NCI-H1436 treated with DMSO at 0.1 percent for 48 hours (cell line): ENCODE measurements at places on chromosomes 13 and 19.

DNA sequence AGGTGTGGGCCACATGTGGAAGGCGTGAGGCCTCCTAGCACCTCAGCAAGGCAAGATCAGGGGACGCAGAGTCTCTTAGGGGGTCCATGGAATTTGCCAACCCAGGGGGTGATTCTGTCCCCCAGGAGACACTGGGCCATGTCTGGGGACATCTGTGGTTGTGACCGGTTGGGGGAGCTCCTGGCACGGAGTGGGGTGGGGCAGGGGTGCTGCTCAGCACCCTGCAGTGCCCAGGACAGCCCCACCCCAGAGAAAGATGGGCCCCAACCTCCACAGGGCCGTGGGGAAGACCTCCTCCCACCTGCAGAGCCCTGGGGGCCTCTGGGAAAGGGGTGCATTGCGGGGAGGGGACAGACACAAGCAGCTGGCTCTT lies 4.0 kb downstream of the MKNK2 start:
- no peak for DNase-seq

DNA sequence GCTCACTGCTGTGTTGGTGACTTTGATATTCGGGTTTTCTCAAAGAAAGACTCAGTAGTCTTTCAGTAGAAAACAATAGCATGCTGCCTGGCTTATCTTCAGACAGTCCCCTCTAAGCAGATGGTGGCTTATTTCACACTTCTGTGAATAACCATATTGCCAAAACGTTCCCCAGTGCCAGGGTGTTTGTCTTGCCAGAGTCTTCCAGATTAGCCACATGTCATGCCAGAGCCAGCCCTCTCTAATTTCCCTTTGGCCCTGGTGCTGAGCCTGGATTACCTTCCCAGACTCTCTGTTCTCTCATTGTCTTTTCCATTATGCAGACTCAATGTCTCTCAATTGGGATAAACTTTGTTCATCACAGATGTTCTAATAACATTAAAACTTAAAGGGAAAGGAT lies 488.0 kb upstream of the ATXN8OS start:
- no peak for DNase-seq

DNA sequence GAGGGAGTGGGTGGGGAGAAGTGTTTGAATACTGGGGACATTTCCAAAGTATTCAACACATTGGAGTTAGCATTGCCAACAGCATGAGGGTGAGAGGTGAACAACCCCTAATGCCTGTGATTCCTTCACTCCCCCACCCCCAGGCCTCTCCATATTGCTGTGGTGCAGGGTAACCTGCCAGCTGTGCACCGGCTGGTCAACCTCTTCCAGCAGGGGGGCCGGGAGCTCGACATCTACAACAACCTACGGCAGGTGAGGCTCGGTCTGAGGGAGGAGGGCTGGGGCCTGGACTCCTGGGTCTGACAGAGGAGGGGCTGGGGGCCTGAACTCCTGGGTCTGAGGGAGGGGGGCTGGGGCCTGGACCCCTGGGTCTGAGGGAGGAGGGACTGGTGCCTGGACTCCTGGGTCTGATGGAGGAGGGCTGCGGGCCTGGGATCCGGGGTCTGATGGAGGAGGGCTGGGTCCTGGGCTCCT lies 7.6 kb downstream of the BCL3 start:
- DNase-seq: no peak

DNA sequence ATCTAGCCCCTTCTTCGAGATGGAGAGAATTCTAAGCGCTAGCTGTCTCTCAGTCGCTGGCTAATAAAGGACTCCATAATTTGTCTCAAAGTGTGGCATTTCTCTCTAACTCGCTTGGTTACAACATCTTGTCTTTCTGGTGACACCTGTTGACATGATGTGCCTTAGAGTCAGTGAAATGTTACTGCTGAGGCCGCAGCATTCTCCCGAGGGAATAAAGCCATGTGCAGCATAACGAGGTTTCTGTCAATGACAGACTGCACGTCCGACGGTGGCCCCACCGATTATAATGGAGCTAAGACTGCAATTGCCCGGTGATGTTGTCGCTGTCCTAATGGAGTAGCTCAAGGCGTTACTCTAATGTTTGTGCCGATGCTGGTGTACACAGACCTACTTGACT lies 20.3 kb upstream of the GPR32 start:
- no peak for DNase-seq

GRCh38 chr13:91245288-91245687 lies 102.2 kb upstream of the MIR17HG start:
- DNase-seq: no peak

DNA sequence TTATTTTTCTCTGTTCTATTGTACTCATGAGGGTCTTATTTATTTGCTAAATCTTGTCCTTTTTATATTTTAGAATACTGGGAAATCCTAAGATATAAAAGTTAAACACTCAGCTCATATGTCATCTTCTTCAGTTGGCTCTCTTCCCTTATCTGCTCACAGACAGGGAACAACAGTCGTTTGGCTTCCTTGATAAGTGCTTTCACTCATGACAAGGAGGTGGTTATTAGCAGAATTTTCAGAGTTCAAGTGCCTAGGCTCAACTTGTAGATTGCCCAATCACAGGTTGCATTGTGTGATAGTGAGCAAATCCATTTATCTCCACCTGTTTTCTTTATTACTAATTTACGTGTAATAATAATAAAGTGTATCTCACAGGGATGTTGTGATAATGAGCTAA lies 620.3 kb upstream of the PCDH20 start:
- peak; percentile 92 for DNase-seq

DNA sequence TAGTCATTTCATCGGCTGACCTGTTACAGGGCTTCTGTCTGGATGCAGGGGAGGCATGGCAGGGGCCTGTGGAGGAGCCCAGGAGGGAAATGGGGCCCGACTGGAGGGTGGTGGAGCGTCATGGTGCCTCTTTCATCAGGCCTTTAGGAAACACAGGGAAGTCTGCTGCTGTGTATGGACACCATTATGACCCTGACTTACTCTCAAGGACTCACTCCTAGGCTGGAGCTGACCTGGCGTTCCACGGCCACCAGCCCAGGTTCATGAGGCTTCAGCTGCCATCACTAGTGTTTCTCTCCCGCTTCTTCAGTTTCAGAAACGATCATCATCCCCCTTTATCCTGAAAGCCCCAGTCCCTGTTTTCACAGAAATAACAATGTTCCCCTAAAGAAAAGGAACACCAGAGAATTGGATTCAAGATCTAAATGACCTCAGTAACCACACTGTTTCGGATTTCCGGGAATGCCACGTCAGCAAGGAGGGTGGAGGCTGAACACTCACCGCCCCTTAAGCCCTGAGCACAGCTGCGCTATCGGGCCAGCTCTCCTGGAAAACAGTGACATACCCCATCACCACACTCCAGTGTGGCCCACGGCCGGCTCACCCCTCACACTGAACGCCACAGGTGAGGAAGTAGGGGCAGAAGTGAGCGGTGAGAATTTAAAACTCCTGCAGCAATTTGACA lies 67.6 kb downstream of the SOX1 start:
- DNase-seq: no peak

- no peak for DNase-seq
Measured at GRCh38 chr13:90640976-90641375, 706.5 kb upstream of the MIR17HG start.

DNA sequence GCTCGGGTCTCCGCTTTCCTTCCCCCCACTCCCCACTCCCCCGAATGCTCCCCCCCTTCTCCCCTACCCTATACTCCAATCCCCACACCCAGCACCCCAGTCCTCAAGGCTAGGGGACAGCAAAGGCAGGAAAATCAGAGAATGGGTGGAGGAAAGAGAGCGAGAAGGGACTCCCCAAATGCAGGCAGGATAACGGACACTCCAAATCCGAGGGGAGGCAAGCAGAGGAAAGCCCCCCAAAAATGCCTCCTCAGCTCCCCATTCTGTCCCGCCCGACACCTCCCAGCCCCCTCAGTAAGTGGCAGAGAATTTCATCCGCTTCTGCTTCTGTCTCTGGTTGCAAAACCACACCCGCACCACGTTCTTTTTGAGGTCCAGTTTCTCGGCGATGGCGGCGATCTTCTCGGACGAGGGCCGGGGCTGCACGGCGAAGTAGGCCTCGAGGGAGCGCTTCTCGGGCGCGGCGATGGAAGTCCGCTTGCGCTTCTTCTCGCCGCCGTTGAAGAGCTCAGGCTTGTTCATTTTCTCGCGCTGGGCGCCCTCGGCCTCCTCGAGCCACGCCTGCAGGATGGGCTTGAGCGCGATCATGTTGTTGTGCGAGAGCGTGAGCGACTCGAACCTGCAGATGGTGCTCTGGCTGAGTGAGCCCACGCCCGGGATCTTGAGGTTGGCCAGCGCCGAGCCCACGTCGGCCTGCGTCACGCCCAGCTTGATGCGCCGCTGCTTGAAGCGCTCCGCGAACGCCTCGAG lies 2.1 kb downstream of the POU4F1 start:
- no peak for DNase-seq

DNA sequence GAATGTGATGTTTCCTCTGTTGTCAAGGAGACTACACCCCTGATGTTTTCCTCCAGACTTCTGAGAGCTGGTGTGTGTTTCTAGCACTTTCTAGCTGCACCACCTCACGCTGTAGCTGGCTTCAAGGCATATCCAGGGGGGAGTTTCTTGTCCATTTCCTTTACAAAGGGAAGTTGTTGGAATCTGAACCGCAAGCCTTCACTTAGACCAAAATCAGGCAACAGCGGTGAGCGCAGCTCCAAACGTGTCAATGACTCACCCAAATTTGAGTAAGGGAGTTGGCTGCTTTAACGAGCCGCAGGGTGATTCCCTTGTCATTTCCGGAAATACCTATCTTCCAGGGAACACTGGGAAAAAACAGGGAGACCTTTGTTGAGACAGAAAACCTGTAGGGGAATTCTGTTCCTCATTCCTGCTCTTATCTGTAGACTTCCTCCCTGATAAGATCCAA lies 2.5 kb downstream of the LDLR start:
- no peak for DNase-seq

GRCh38 chr19:4327252-4327876 lies 11.3 kb downstream of the STAP2 start:
- no peak for DNase-seq

GRCh38 chr19:9008667-9009066 lies 1.5 kb downstream of the MUC16 start:
- DNase-seq: no peak

- DNase-seq: no peak
Measured at GRCh38 chr13:45899406-45899805, 47.9 kb upstream of the SIAH3 start.

DNA sequence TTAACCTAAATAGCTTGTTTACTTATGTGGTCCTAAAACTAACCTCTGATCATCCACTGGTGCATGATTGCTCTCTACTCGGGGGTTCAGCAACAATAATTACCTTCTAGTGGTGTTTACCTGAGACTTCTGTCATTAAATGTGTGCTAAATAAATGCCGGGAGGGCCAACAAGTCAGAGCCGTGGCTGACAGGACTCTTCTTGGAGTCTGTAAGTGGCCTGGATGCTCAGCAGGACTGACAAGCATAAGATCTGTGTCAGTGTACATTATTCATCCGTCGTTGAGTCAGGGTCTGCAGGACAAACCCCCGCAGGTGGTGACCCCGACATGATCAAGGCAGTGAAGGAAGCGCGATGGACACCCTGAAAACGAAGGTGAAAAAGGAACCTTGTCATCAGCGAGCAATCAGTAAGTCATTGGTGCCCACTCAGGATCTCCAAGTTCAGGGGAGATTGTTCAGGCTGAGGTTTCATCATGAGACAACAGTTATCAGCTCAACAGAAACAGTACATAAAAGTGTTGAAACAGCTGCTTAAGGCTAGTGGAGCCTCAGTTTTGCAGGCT lies 1466.9 kb downstream of the UQCRFS1 start:
- DNase-seq: no peak

DNA sequence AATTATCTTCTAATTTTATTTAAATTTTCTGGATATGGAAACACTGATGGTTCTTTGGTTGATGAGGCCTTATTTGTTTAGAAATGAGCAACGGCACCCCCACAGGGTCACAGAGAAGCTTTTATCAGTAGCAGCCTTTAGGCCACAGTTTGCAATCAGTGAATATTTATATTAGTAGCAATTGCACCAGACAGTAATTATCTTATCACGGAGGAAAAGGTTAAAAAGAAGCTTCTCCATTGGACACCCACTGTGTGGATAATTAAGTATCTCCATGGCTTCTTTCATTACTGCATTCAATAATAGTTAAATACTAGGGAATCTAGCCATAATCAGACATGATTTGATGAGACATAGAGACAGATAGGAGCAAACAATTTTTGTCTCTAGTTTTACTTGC lies 2099.2 kb upstream of the PCDH20 start:
- DNase-seq: no peak

GRCh38 chr13:34207334-34207733 lies 389.4 kb downstream of the RFC3 start:
- no peak for DNase-seq

DNA sequence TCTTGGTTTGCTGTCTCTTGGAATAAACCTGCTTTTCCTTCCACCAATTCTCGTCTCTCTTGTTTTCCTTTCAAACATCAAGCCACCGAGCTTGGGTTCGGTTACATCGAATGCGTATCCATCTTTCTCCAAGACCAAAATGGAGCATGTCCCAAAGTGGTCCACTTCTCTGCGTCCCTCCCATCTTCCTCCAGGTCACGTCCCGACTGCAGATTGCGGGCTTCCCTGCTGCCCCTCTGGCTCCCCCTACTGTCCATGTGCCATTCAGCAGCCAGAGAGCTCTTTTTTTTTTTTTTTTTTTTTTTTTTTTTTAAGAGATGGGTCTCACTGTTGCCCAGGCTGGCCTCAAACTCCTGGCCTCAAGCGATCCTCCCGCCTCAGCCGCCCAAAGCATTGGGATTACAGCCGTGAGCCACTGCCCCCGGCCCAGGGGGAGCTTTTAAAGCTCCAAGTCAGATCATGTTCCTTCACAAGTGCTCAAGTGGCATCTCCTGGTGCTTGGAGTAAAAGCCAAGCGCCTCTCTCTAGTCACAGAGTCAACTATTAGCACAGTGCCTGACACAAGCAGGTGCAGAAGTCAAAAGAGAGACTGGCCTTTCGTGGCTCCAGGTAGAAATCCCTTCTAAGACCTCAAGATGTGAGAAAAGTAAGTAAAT lies 10.0 kb downstream of the COL5A3 start:
- peak; percentile 1 for DNase-seq

GRCh38 chr19:31992750-31993149 lies 352.7 kb upstream of the ZNF507 start:
- DNase-seq: no peak

GRCh38 chr19:13024951-13025697 lies 29.8 kb downstream of the NFIX start:
- no peak for DNase-seq
